ENCODE measurements at places on chromosomes 3 and 15. TPM values are rescaled to one million over a fixed set of nuclear protein-coding genes. Genes with fewer than 3 reads are reported as not detected.

Gene HCN4
- not detected for total RNA-seq

Gene IL17RE
- total RNA-seq, result 2.5 TPM

Gene ITPKA
- total RNA-seq, result 0.49 TPM

Gene DNASE1L3
- total RNA-seq, result 0.27 TPM

Gene PIAS1
- 72.0 TPM for total RNA-seq

Gene FANCD2OS
- total RNA-seq, result not detected

Gene CKMT1B
- not detected for total RNA-seq

Gene ROBO1
- 40.5 TPM for total RNA-seq

Gene NAA80
- total RNA-seq, result 6.4 TPM

Gene CFAP100
- not detected for total RNA-seq

Gene TLR9
- total RNA-seq, result 0.55 TPM

Gene CEP97
- 11.1 TPM for total RNA-seq

Gene SPTSSB
- total RNA-seq, result not detected

Gene DNAH12
- not detected for total RNA-seq

Gene VGLL3
- 35.0 TPM for total RNA-seq

Gene GALK2
- total RNA-seq, result 61.1 TPM

Gene CLDN16
- not detected for total RNA-seq

Gene CYP1A2
- not detected for total RNA-seq

Gene PLSCR5
- total RNA-seq, result not detected

Gene SERPINI2
- total RNA-seq, result not detected

Gene MESP2
- total RNA-seq, result not detected

Gene TICRR
- not detected for total RNA-seq

Gene PLA2G4F
- under 0.01 TPM for total RNA-seq

Gene FBN1
- total RNA-seq, result 57.0 TPM

Gene EXD1
- not detected for total RNA-seq

Gene SH3BP5
- 32.4 TPM for total RNA-seq

Gene CLCN2
- 1.6 TPM for total RNA-seq

Gene SAMMSON
- total RNA-seq, result not detected

Gene SUSD5
- 1.3 TPM for total RNA-seq

Gene IDH3A
- 106 TPM for total RNA-seq

Gene RTP1
- not detected for total RNA-seq

Gene MKRN3
- 2.1 TPM for total RNA-seq

Gene HIGD1A
- total RNA-seq, result 195 TPM

Gene OR5H2
- not detected for total RNA-seq

Gene CTXN2
- 0.27 TPM for total RNA-seq

Gene TGFBR2
- 227 TPM for total RNA-seq

Gene RARB
- 13.0 TPM for total RNA-seq

Gene NPAP1
- total RNA-seq, result not detected

Gene TMC3
- total RNA-seq, result 0.82 TPM

Gene C3orf22
- total RNA-seq, result not detected

Gene CACNA2D3
- 4.9 TPM for total RNA-seq

Gene IMPG2
- total RNA-seq, result 1.4 TPM

Gene SAMD7
- not detected for total RNA-seq

Gene CCDC33
- total RNA-seq, result not detected

Gene CPLX3
- total RNA-seq, result not detected

Gene CACNA1D
- total RNA-seq, result 9.7 TPM

Gene SCAANT1
- not detected for total RNA-seq

Gene C3orf70
- 52.3 TPM for total RNA-seq

Gene AADACL2
- not detected for total RNA-seq

Gene GNAT1
- not detected for total RNA-seq

Gene UBE2Q2
- total RNA-seq, result 101 TPM

Gene WDR93
- total RNA-seq, result not detected

Gene USP13
- total RNA-seq, result 8.9 TPM

Gene MYRIP
- total RNA-seq, result 2.2 TPM

All from sigmoid colon (tissue), 7 donors.